ENCODE measurements at places on chromosomes 7 and 10. TPM values are rescaled to one million over a fixed set of nuclear protein-coding genes. Genes with fewer than 3 reads are reported as not detected.

GRCh38 chr10:44386546-44387052 is 1.7 kb upstream of the CXCL12 start:
- no peaks in the 10 kb centered on the region for H3K36me3 ChIP-seq
- DNase-seq = peak; percentile 81
- H3K4me3 ChIP-seq = no peak overlapping the region
- H3K27me3 ChIP-seq = peaks cover 35% of the 10 kb centered on the region

TUBB8 gene
- not detected for total RNA-seq

- DNase-seq = peak; percentile 81
- H3K4me3 ChIP-seq = peak within 1 kb of the TSS; percentile 97
- H3K4me1 ChIP-seq = peaks cover 27% of the 10 kb centered on the region
- H3K27me3 ChIP-seq = no peaks in the 10 kb centered on the region
These were observed at the start of gene KLF6 for GRCh38 chr10:3784510-3785250. Gene KLF6 (minus strand): TSS chr10:3785209. CDS start chr10:3785014, 195 bp downstream.

- H3K27me3 ChIP-seq = peaks cover 97% of the 10 kb centered on the region
- no peak for DNase-seq
- no peaks in the 10 kb centered on the region for H3K4me1 ChIP-seq
- H3K4me3 ChIP-seq = no peak overlapping the region
These were observed 7.1 kb upstream of the UNCX start for GRCh38 chr7:1225441-1226185.
